Neural crest cell (in vitro differentiated cells): ENCODE measurements at places on chromosomes 2 and 18.

- DNase-seq, result no peak
Measured at GRCh38 chr2:197311421-197312033, 947 bp upstream of the ANKRD44 start.

DNA sequence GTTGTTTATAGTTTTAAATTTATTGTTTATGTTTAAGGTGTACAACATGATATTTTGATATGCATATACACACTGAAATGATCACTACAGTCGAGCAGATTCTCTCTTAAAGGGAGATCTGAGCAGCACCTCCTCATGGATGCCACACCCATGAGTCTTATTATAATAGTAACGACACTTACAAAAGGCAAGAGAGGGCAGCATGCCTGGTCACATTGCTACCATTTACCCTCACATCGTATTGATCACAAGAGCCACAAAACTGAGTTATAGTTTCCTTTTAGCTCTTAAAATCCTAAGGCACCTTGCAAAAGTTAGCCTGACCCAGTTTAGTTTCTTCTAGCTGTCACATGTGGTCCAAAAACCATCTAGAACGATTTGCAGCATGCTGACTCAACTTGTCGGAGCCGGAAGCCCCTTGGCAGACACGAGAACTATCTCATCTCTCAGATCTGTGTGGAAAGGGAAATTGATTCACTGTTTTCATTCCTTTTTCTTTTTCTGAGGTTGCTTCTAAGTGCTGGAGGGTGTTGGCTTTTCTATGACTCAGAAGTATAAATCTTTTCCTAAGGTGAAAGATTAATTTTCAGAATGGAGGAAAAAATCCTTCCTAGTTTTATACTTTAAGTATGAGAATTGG, 85.3 kb downstream of the CDC42EP3 start:
- no peak for DNase-seq

DNA sequence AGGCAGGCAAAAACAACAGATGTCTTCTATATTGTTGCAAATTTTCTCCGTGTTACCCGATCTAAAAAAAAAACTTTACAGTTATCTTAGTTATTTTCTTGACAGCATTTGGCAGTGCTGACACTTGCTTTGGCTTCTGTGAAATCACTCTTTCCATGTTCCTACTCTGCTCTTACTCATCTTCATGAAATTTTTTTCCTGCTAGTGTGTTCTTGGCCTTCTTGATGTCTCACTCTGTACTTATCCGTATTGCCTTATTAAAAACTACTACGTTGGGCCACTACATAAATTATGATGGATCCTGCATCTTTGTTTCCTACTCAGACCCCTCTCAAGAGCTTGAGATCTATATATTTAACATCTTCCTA, 134.4 kb downstream of the IKZF2 start:
- no peak for DNase-seq

GRCh38 chr18:25503567-25504081, 151.7 kb upstream of the ZNF521 start:
- peak; percentile 13 for DNase-seq

DNA sequence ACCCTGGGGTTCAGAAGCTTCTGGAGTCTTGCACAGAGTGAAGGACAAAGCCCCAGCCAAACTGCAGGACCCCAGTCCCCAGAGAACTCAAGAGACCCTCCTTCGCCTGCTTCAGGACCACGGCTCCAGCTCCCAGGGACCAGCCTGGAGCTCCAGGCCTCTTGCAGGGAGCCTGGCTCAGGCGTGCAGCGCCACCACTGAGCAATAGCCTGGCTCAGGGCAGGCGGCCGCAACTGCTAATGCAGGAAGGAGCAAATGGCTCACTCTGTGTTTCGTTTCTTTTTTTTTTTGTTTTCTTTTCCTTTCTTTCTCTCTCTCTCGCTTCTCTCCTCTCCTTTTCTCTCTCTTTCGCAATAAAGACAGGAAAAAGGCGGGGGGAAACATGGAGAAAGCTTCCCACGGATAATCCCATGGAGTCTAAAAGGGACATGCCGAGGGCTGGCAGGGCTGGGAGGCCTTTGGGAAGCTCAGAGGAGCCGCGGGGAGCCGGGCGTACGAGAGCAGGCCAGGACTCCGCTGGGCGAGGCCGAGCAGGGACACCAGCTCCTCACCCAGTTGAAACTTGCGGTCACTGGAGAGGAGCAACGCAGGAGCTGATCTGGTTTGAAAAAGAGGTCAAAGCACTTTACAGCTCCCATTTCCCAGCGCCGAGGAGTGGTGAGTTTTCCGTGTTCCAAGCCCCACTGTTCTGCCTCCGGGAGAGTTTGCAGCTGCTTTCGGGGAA, 244.8 kb downstream of the TWIST2 start:
- no peak for DNase-seq

- DNase-seq, result no peak
Measured at GRCh38 chr2:161746891-161747535, 122.8 kb downstream of the SLC4A10 start.

GRCh38 chr2:234826681-234827080, 125.1 kb upstream of the SH3BP4 start:
- DNase-seq, result no peak

DNA sequence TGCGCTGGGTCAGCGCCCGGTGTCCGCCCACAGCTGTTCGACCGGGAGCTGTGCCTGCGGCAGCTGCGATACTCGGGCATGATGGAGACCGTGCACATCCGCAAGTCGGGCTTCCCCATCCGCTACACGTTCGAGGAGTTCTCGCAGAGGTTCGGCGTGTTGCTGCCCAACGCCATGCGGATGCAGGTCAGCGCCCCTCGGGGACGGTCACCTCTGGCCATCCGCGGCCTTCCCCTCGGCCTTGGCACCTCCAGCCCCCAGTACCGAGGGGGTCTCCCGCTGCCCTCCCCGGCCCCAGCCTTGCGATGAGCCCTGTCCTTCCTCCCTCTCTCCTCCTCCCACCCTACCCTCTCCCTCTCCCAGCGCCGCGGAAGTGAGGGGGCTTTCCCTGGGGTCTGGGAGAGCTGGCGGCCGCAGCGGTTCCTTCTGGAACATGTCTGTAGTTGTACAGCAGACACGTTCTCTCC, 53.2 kb upstream of the GPR17 start:
- no peak for DNase-seq

DNA sequence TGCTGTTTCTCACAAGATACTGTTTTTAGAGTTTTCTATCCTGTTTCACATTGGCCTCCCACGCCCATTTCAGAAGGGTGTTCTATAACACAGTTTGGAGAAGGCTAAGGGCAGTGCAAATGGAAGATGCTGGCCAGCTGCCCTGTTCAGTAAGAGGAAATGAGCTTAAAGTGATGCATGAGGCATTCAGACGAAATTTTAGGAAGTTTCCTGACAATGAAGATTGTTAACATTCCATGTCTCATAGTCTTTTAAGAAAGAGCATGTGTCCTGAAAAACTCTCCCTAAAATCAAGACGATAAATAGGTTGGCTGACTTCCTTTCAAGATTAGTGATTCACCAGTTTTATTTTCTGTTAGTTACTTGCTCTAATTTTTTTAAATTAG, 484.2 kb upstream of the NRP2 start:
- DNase-seq, result no peak

DNA sequence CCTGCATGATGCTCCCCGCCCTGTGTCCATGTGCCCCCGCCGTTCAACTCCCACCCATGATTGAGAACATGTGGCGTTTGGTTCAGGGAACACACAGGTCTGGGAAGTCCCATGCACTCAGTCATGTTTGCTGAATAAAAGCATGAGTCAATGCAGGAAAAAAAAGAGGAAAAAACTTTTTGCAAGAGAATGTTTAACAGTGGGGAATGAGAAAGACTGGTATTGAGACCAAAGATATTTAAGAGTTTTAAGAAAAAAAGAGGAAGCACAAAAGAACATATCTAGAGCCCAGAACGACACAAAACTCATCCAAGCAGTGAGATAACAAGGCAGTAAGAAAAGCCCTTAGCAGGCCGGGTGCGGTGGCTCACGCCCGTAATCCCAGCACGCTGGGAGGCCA, 279.2 kb upstream of the THSD7B start:
- no peak for DNase-seq

- DNase-seq, result no peak
Measured at GRCh38 chr2:174785481-174785880, 21.2 kb upstream of the CHRNA1 start.

DNA sequence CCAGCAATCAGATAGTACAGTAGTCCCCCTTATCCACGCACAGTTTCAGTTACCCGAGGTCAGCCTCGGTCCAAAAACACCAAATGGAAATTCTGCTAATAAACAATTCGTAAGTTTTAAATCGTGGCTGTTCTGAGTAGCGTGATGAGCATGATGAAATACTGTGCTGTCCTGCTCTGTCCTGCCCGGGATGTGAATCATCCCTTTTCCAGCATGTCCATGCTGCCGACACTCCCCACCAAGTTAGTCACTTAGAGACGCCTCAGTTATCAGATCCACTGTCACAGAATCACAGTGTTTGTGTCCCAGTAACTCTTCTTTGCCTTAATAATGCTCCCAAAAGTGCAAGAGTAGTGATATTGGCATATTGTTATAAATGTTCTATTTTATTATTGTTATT, 62.1 kb downstream of the MEX3C start:
- no peak for DNase-seq

DNA sequence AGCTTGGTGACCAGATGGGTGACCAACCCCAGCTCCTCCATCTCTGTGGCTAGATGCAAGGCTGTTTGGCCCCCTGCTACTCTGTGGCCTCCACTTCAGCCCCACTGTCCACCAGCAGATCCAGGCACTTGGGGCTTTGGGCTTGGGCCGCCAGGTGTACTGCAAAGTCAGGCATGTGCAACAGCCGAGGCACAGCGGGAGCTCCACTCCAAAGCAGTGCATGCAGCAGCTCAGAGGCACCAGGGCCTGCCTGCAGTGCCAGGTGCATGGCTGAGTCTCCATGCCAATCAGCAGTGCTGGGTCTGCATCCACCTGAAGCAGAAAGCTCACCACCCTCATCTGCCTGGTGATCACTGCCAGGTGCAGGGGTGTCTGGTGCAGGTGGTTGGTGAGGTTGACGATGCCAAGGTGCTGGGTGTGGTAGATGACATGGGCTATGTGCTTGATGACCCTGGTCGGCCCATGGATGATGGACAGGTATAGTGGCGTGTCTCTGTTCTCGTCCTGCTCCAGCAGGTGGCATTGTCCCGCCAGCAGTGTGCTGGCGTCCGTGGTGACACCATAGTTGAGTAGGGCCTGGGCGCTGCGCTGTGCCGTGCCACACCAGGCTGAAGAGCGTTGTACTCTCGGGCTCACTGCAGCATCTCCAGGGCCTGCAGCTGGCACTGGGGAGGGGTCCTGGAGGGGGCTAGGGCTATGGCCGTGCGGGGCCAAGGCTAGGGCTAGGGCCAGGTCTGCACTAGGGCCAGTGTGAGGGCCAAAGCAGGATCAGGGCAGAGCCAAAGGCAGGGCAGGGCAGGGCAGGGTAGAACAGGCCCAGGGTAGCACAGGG, 1.0 kb upstream of the ANKRD62 start:
- no peak for DNase-seq

DNA sequence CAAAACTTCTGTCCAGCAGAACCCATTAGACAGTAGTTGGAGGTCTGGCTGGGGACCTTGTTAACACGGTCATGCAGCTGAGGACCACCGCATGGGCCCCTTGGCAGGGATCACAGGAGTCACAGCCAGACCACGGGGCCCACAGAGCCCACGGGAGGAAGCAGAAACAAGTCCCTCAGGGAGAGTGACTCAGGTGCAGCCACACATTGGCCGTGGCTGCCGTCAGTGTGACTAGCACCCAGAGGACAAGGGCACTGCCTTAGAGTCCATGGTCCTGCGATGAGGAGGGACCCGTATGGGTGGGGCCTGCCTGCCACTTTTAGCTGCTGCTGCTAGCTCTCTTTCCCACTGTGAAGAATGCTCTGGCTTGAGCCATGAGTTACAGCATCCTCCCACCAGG, 5.9 kb upstream of the RFX8 start:
- DNase-seq, result no peak

DNA sequence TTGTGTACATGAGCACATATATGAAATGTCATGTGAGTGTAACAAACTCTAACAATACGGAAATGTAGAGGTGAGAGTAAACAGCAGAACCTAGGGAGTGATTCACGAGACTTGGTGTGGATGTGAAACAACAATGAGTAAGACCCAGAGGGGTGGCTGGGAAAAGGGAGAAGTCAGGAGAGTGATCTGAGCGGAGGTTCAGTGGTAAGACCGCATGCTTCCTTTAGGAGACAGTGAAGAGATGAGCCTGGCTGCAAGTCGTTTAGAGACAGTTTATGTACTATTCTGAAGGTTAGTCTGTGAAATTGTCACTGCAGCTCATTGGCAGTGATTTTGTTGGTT, 150.6 kb downstream of the PRPF40A start:
- no peak for DNase-seq

GRCh38 chr2:61537277-61537949, 743 bp downstream of the XPO1 start:
- peak; percentile 7 for DNase-seq

DNA sequence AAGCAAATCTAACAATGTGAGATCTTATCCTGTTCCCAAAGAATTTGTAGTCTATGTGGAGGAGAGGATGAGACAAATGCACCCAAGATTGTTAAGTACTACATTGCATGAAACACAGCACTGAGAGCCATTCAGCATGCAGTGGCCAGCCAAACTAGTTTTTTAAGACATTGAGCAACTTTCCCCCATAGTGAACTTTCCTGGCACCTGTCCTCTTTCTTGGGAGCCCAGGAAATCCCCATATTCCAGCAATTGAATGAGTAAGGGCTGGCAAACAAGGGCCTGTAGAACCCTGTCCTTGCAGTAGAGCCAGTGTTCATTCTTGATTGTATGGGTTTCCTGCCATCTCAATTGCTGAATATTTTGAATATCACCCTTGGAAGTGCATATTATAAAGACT, 58.8 kb upstream of the FIGN start:
- no peak for DNase-seq

GRCh38 chr2:153871231-153872221, at the start of gene GALNT13:
TSS of gene GALNT13 (plus strand) at chr2:153871922.
- peak; percentile 74 for DNase-seq

GRCh38 chr18:22641958-22642357, 224.2 kb upstream of the CTAGE1 start:
- DNase-seq, result no peak

DNA sequence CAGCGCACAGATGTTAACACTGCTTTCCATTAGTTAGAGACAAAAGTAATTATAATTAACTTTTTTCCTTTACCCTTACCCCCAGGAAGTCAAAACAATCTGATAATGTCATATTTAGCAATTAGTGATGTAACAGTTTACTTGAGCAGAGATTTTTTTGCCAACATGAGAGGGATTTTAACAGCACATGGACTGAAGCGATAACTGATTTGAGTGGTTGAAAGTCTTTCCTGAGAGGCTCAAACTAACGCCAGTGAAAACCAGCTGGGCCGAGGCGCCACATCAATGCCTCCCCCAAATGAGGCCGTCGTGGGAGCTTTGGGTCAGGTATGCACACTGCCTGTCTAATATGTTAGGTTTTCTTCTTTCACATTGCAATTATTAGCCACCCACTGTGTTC, 469.9 kb upstream of the SMIM21 start:
- DNase-seq, result no peak

DNA sequence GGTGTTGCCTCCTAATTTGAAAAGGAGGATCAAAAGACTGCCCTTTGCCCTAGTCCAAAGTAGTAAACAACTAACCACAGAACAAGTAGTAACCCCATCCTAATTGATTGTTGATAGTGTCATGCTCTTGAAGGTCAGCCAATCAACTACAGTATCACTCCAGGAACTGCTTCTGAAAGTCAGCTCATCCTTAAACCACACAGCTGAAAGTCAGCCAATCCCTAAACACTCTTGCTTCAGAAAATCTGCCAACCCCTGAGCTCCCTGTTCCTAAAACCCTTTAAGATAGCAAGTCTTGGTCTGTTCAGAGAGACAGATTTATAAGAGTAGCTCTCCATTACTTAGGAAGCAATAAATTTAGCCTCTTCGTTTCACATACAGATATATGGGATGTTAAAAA, 51.6 kb upstream of the CPO start:
- no peak for DNase-seq
